CD4-positive, alpha-beta T cell treated with Interleukin-17A for 4 hours (primary cell): ENCODE measurements at places on chromosomes 11 and 22.

GRCh38 chr11:120500414-120501071 is 11.0 kb upstream of the GRIK4 start:
- no peak for DNase-seq

DNA sequence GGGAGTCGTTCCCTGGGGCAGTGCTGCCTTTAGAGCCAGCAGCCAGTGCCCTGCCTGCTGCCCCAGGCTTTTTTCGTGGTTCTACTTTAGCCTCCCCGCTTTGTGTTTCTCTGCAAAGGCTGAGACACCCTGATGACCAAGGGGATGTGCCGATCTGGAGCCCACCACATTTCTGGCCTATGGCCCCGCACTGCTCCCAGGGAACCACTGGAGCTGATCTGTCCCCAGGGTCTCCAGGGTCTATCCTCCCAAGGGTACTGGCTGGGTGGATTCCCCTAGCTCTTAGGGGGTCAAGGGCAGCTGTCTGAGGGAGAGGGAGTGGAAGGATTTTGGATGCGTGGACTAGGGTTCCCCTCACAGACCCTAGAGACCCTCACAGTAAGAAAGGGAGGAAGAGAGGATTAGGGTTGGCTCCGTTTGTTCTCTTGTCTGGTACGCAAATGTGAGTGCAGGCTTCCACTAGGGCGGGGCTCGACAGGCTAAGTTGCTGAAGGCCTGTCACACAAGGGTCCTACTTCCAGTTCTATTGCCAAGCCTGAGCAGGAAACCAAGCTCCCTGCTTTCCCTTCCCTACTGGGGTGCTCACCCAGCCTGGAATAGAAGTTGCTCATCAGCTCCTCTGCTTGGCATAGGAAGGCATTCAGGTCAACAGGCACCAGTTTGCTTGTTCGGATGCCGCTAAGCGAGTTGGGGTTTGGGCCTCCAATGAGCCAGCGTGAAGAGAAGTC is 19.3 kb downstream of the TREH start:
- no peak for DNase-seq

DNA sequence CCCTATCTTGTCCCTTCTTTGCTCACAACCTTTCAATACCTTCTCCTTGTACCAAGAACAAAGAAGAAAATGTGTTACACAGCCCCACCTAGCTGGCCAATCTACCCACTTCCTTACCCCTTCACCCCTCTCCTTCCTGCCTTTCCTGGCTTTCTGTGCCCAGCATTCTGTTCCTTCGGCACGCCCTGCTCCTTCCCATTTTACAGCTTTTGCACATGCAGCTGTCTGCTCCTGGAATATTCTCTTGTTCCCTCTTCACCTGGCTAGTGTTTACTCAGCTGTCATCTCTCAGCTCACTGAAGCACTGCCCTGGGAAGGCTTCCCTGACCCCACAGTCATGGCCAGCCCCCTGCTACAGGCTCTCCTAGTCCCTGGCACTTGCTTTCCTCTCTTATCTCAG is 30.7 kb downstream of the SERPINH1 start:
- no peak for DNase-seq

- DNase-seq: no peak
Observed at GRCh38 chr22:36928786-36929535, 15.5 kb downstream of the CSF2RB start.

DNA sequence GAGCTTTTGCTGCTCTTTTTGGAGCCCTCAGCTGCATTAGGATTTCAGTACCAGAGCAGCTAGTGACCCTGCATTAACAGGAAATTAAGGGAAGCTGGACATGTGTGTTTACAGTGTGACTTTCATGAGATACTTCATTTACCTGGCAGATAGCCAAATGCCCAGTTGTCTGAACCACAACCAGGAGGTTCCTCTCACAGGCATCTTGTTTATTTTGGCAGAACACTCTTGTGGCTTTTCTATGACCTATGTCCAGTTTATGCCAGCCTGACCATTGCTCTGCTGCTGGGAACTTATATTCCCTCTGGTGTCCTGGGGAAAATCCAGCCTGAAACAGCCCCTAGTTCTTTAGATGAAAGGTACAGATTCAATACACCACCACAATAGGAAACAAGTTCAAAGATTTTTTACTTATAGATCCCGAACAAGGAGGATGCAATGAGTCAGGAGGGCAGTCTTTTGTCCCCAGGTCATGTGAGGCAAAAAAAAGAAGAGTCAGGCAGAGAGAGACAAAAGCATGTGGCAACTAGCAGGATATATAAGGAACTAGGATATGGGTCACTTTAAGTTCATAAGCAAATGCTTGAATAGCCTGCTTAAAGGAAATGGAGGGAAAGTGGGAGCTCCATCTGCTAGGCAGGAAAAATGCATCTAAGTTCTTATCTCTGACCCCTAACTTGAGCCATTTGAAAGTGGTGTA is 379.3 kb downstream of the INSC start:
- no peak for DNase-seq
